ENCODE measurements at places on chromosomes 2 and 18.

- DNase-seq = no peak
Observed at GRCh38 chr18:9906481-9906880, 7.3 kb upstream of the VAPA start.

DNA sequence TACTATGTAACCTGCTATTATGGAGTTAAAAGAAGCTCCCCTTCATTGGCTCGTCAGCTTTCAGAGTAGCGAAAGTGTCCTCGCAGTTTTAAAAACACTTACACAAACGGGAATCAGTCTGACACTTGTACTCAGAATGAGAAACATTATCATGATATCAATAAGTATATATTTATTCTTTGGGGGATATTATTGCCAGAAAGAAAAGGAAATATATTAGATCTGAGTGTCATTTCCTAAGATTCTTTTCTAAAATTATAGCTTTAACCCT is 584.5 kb downstream of the ZEB2 start:
- no peak for DNase-seq

DNA sequence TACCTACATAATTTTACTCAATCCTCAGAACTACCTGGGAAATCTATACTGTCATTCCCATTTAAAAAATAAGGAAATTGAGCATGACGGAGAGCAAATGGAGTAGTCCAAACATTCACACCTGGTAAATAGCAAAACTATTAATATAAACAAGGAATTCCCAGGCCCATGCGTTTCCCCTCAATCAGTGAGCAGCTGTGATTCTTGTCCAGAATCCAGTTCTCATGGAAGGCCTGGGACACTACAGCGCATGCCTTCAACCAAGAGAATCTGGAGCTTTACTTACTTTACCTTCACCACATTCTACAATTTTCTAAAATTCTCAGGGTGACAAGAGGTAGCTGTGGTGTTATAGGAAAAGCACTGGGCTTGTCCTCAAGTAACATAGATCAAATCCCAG is 259.0 kb downstream of the LRATD1 start:
- DNase-seq = no peak

GRCh38 chr2:218508299-218508698 is 59.9 kb downstream of the USP37 start:
- no peak for DNase-seq

DNA sequence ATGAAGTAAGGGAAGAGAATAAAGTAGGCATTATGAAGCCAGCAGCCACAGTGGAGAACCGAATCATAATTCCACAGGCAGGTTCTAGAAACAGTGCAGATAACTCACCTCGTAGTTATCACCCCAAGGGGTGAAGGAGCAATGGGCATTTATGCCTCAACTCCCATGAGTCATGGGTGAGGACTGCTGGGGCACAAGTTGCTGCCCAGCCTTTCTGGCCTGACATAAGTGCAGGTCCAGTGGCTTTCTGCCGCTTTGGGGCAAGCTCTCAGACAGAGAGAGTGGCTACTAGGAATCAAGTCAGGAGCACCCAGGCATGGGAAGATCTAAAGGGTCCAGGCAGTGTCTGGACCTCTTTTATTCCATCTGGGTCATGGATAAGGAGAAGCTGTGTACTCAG is 149.8 kb downstream of the SUCLG1 start:
- DNase-seq = no peak

DNA sequence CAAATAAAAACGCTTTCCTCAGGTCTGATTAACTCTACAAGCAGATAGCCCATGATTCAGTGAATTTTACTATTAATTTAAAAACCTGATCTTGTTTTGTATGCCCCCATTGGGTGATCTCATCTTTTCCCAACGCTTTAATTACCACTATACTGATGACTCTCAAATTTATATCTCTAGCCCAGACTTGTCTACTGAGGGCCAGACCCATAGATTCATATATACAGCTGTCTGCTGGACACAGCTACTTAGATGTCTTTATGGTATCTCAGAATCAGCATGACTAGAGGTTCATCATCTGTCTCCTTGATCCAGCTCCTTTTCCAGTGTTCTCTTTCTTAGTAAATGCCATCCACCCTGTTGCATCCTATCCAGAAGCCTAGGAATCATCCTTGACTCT is 33.8 kb downstream of the TAF1B start:
- DNase-seq = no peak

DNA sequence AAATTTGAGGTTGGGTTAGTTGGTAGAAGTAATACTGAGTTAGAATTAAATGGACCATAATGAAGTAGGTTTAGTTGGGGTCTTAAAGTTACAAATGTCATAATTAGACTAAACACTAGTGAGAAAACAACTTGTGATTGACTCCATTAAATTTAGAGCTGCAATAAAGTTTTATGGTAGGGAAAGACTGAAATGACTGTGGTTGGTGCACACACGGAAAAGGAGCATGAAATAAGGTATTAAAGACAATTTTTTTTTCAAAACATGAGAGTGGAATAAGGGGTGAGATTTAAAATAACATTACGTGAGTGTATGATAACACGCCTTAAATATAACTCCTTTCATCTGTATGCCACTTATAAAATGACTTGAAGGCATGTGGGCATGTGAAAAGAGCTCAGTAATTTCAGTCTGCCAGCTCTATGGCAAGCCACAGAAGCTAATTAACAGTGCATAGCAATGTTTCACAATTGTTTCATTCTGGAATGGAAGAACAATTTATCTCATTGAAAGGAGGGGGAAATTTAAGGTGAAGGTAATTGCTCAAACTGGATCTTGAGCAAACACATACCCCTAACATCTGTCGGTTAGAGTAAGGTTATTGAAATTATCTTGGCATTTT is 1.4 kb downstream of the FRZB start:
- no peak for DNase-seq

GRCh38 chr2:99689145-99689742 is 199.4 kb upstream of the REV1 start:
- peak; percentile 41 for DNase-seq

GRCh38 chr2:192159208-192159607 is 35.5 kb downstream of the TMEFF2 start:
- no peak for DNase-seq

- DNase-seq = no peak
Observed at GRCh38 chr2:8572712-8573233, 109.1 kb upstream of the ID2 start.

DNA sequence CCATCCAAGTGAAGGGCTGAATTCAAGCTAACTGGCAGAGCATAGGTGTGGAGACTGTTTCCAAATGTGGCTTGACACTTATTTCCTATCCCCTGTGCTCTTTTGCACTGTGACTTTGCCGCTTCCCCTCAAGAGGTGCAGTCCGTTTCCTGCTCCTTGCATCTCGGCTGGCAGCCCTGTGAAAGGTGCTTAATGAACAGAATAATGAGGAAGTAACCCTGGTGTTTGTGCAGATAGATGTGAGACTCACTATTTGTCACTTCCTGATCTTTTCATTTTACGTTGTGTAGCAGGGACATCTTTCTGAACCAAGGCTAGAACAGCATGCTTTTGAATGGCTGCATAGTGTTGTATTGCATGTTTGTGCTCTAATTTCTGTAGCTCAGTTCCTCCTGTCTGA is 60.8 kb downstream of the CEP192 start:
- no peak for DNase-seq

DNA sequence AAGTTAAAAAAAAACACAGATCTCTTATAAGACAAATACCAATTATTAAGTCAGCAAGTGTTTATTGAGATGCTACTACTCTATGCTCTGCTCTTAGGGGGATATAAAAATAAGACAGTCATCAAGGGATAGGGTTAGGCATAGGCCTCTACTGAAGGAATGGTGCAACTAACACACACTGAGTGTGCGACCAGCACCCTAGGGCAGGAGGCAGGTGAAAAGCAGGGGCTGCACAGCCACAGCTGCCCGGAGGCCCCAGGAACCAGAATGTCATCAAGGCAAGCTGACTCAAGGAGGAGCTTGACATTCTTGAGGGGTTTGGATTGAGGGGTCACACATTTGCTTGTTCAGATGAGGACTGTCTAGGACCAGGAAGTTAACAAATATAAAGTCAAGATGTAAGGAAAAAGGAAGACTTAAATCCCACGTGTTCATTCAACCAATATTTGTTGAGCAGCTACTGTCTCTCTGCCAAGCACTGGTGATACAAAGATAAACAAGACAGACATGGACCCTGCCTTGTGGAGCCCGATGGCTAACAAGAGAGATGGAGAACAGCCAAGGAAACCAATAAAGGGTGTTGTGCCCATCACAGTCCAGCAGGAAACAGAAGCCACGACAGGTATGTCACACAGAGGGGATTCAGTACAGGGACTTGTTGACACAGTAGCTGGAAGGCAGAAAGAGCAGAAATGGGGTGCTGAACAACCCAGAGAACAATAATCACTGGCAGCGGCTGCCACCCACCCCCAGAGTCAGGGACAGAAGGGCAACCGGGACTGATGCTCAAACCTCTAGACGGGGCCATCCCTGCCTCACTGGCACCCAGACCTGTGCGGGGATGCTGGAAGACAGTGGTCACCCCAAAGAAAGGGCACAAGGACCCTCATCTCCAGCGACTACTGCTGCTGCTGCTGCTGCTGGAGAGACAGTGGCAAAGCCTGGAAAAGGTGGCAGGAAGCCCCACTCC is 45.8 kb upstream of the MAL start:
- DNase-seq = no peak

GRCh38 chr2:187424146-187424545 is 23.9 kb downstream of the CALCRL start:
- DNase-seq = no peak

DNA sequence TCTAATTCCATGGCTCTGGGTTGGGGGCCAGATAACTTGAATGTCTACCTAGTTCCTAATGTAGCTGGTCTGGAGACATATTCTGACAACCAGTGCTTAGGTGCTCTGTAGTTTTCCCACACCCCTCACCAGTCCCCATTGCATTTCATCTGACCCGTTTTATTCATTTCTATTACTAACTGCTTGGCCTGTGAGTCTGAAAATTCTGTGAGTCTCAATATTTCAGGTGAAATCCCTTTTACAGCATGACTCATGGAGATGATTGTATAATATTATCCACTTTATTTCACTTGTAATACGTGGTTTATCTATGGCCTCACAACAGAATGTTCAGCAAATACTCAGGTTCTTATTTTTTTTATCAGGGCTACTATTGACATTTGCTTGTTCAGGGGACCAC is 103.7 kb upstream of the UGP2 start:
- no peak for DNase-seq

- no peak for DNase-seq
Observed at GRCh38 chr18:47373465-47373864, 122.0 kb upstream of the SKOR2 start.

DNA sequence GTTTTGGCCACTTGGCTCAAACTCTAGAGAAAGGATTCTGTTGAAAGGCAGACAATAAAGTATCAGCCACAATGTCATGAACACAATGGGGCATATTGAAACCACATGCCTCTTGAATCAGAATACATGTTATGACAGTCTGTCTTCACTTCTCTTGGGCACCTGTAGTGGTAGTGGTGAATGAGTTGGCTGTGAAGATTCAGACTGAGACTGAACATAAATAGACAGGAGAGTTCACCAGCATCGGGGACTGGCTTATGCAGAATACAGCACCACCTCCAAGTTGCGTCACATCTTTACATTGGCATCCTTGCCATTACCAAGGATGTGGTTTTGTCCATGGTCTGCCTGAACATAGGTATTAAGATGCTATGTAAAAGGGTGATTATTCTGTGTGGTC is 336.8 kb downstream of the MYCN start:
- DNase-seq = no peak

DNA sequence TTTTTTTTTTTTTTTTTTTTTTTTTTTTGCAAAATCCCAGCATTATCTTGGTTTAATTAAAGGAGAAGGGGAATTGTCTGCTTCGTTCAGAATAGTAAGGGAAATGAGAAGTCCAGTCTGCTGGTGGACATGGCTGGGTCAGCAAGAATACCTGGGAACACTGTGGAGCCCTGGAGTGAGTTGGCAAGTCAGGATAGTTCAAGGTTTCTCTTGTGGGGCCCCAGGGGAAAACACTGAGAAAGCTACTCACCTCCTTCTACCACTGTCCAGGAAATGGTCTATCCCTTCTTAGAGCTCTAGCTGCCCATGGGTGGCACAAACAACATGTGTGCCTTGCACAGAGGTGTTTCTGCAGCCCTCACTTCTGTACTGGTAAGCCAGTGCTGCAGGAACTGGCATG is 169.1 kb upstream of the SIX2 start:
- no peak for DNase-seq
